H4 (cell line): ENCODE measurements at places on chromosomes 5 and 9. TPM values are rescaled to one million over a fixed set of nuclear protein-coding genes. Genes with fewer than 3 reads are reported as not detected.

- DNase-seq = no peak
Observed at GRCh38 chr9:136056546-136057235, 38.4 kb downstream of the NACC2 start.

- DNase-seq = no peak
Observed at GRCh38 chr5:142023836-142024235, 11.0 kb upstream of the GNPDA1 start.

DNA sequence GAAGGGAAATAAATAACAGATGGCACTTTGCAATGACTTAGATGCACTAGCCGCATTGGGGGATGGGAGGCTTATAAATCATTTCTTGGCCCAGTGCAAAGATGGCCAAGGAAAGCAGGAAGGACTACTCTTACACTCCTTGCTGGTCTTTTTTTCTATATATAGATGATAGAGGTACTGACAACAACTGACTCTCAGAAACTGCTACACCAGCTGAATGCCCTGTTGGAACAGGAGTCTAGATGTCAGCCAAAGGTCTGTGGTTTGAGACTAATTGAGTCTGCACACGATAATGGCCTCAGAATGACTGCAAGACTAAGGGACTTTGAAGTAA lies 1.7 kb downstream of the CCNG1 start:
- peak; percentile 80 for DNase-seq

GRCh38 chr5:71809446-71809845 lies 90.4 kb downstream of the CARTPT start:
- no peak for DNase-seq

GRCh38 chr9:27347889-27348288 lies 50.9 kb upstream of the EQTN start:
- no peak for DNase-seq

DNA sequence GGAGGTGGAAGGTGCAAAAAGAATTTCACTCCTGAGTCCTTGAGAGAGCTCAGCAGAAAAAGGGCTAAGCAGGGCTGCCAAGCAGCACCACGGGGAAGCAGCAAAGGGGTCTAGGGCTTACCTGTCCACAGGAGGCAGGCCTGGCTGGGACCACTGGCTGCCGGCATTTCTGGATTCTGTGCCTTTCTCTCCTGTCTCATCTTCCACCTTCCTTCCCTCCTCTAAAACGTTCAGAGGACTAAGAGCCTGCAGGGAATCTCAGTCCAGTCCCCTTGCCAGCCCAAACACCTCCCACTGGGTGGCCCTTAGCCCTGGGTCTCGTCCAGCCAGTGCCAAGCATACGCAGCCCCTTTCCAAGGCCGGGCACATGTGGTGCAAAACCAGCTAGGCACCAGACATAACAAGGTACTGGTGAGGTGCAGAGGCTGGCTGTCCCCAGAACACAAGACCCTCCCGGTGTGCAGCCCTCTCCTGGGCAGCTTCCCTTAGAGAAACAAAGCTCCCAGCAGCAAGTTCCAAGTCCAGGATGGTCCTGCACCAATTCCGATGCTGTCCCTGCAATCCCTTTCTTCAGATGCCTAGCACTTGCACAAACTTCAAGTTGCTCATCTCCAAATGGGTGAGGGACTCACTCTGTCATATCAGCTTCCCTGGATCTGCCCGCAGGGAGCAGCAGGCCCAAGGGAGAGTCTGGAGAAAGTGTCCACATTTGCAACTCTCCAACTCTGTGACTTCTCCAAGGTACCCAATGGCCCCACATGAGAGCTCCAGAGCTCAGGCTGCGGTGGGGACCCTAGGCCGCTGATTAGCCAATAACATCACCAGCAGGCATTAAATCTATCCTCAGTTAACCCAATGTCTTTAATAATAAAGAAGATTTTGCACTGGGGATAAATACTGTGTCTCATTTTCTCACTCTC lies 126.3 kb downstream of the C5orf15 start:
- DNase-seq = no peak

DNA sequence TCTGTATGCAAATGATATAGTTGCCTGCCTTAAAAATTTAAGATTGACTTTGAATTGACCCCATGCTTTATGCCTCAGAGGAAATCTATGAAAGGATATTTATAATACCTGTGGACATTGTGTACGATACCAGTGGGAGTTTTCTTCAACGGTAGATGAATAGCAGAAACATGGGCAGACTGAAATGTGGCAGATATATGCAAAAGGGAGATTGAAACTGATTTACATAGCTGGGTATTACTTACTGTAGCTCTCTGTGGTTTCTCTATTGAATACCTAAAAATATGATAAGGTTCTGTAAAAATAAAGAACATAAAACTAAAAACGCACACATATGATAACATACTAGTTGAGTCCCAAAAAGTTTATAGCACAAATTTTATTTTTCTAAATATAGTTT lies 345.2 kb upstream of the PCSK5 start:
- no peak for DNase-seq

DNA sequence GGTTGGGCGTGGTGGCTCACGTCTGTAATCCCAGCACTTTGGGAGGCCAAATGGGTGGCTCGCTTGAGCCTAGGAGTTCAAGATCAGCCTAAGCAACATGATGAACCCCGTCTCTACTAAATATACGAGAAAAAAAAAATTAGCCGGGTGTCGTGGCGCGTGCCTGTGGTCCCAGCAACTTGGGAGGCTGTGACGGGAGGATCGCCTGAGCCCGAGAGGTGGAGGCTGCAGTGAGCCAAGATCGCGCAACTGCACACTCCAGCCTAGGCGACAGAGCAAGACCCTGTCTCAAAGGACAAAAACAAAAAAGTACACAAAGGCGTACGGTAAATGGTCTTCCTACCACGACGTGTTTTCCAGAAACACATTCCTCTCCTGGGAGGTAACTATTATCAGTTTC lies 538 bp upstream of the BDP1 start:
- no peak for DNase-seq

DNA sequence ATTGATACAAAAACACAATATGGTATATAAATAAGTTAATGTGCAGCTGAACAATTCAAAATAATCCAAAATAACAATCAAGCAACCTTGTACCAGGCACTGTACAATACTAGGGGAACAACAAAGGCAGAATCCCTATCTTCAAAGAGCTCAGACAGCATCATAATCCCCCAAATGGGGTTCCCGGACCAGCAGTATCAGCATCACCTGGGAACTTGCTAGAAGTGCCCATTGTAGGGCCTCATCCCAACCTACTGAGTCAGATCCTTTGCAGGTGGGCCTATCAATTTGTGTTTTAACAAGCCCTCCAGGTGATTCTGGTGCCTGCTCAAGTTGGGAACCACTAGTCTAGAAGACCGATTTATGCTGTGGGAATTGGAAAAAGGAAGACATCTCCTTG lies 27.1 kb downstream of the SLIT3 start:
- DNase-seq = no peak

The PCDHA9 gene
- total RNA-seq = 0.08 TPM in 1 of 2 replicates, not detected in the other

The CEP78 gene
- 24.2 and 30.9 TPM in 2 replicates for total RNA-seq
